ENCODE measurements at places on chromosomes 6 and 20. TPM values are rescaled to one million over a fixed set of nuclear protein-coding genes. Genes with fewer than 3 reads are reported as not detected.
A peak's percentile ranks its signal among the peaks of the same experiment; 100 is the strongest.

GRCh38 chr6:27452496-27452897 is 20.4 kb downstream of the ZNF184 start:
- DNase-seq: no peak

- DNase-seq: no peak
Observed at GRCh38 chr20:45366631-45367030, 3.7 kb downstream of the SYS1 start.

FAM162B gene
- 3.2 TPM for total RNA-seq

DNA sequence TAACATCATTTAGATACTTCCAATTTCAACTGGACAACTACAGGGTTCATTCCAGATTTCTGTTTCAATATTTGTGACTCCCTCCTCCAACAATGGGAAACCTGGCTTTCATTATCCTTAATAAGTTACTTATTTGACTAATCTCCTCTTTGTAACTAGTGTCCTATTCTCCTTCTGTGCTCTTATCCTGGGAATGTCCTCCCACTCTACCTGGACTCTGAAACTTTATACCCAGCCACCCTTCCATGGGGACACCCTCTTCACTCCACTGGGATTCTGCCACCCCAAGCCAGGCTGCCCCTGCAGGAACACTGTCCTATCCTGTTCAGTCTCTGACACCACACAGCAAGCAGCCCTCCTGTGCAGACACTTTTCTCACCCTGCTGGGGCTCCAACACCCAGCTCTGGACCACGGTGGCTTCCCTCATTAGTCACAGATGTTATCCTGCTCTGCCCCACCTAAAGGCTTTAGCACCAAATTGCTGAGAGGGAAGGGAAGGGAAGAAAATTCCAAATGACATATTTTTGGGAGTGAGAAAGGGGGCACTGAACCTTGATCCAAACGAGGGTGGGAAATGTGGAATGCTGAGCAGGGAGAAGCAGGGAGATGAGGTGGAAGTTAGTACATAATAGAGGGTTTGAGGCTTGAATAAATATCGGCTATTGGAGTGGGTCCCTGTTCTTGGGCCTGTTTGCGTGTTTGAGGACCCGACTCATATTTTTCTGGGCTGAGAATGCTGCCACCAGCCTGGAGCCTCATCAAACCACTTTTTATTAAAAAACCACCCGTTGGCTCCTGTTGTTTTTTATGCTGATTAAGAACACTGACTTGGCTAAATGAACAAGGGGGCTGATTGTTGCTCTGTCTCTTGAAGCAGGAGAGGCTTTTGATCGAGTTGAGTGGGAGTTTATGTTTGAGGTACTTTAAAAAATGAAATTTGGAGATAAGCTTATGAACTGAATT is 54.0 kb upstream of the AKIRIN2 start:
- no peak for DNase-seq

DNA sequence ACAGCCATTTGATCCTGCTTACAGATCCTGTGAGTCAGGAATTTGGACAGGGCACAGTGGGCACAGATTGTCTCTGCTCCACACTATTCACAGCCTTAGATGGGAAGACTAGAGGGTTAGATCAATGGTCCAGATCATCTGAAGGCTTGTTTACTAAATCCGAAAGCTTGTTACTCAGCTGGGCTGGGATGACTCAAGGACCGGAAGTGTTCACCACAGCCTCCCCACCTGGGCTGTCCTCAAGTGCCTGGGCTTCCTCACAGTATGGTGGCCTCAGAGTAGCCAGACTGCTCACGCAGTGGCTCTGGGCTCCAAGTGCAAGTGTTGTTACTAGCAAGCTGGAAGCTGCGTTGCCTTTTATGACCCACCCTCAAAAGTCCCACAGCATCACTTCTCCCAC is 75.4 kb upstream of the INSM1 start:
- no peak for DNase-seq

LTB gene
- not detected for total RNA-seq

DNA sequence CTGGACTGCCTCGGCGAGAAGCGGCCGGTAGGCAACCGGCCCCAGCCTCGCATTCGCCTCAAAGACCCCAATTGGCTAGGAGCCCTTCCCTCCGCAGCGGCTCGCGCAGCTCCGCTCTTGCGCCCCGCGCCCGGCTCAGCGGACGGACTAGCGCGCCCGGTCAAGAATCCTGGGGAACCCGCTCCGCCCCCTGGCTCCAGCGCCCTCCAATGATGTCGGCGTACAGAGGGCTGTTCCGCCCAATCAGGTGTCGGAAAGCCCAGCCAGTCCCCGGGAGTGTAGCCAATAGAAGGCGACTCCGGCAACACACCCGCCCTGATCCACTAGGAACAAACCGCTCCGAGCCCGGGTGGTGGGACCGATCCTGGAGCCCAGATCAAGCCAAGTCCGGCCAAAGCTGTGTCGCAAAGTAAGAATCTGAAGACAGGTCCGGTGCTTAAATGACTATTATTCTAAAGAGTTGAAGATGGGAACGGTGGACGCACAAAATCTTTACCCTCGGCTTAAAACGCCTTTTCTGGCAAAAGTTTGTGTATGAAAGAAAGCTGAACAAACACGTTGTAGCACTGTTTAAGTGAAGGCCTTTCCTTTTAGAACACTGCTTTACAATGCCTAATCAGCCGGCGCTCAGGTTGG is 132.2 kb downstream of the OGFRL1 start:
- peak; percentile 98 for DNase-seq
